Naive thymus-derived CD8-positive, alpha-beta T cell (primary cell): ENCODE measurements at places on chromosomes 7 and 10.

DNA sequence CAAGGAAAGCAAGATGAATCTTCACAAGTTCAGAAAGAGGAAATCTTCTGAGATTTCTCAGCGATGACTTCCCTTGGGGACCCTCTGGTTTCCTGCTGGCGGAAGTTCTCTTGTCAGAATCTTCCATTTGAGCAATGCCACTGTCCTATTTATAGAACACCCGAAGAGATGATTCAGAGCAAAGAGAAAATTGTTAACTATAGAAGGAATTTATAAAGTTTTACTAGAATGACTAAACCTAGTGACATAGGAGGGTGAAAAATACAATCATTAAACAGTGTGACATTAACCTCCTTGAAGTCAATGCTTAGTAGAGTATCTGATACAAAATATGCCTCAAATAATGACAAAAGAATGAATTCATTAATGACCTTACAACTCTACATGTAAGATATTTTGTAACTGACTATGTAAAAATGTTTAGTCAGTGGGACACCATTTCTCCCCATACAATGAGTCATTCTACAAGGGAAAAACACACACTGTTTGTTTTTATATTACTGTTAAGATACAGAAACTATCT, 206.5 kb upstream of the CNTNAP2 start:
- DNase-seq: no peak

DNA sequence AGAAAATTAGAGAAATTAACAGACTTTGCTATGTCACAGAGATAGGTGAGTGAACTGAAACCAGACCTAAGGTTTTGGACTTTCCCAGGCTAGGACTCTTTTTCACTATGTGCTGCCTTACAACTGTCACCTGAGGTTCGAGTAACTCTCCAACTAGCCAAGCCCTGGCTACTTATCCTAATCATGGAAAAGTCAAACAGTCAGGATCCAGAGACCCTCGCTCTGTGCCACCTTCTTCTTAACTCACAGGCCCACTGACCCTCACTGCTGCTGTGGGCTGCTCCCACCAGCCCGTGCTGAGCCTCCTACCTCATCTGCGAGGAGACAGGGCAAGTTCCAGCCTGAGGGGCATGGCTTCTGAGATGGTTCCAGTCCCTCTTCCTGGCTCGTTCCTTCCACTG, 211.4 kb upstream of the KLF14 start:
- DNase-seq: no peak

DNA sequence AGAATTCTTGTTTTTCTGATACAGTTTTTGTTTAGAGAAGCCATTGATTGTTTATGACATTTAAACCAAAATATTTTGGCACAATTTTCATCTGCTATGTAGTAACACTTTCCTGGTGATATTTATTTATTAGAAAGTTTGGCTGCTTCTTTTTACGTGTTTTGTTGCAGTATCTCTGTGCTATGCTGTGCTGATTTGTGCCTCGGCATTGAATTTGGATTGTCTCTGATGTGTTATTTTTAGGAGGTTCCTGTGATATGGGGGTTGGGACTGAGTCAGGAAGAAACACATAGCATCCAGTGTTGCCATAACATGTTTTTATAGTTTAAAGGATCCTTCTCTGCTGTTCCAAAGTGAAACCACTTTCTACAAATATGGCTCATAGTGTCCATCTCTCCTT, 1197.7 kb upstream of the LRRN3 start:
- no peak for DNase-seq

- no peak for DNase-seq
Observed at GRCh38 chr7:8250547-8250946, 11.4 kb downstream of the ICA1 start.

DNA sequence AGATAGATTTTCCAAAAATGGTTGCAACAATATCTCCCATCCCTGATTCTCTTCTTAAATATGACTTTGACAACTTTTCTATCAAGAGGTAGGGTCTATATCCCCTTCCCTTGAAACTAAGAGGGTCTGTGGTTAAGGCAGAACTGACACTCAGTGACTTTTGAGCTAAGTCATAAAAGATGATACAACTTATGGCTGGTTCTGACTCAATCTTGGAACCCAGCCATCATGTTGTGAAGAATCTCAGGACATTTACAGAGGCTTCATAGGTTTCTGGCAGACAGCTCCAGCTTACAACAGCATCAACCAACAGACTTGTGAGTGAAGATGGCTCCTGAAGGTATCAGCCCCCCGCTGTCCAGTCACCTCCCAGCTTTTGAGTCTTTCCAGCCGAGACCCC, 203.5 kb downstream of the RNLS start:
- no peak for DNase-seq

- DNase-seq: peak; percentile 81
Observed at GRCh38 chr10:132571650-132572544, 34.3 kb downstream of the INPP5A start.

- no peak for DNase-seq
Observed at GRCh38 chr10:84353052-84353803, 24.8 kb downstream of the CCSER2 start.

DNA sequence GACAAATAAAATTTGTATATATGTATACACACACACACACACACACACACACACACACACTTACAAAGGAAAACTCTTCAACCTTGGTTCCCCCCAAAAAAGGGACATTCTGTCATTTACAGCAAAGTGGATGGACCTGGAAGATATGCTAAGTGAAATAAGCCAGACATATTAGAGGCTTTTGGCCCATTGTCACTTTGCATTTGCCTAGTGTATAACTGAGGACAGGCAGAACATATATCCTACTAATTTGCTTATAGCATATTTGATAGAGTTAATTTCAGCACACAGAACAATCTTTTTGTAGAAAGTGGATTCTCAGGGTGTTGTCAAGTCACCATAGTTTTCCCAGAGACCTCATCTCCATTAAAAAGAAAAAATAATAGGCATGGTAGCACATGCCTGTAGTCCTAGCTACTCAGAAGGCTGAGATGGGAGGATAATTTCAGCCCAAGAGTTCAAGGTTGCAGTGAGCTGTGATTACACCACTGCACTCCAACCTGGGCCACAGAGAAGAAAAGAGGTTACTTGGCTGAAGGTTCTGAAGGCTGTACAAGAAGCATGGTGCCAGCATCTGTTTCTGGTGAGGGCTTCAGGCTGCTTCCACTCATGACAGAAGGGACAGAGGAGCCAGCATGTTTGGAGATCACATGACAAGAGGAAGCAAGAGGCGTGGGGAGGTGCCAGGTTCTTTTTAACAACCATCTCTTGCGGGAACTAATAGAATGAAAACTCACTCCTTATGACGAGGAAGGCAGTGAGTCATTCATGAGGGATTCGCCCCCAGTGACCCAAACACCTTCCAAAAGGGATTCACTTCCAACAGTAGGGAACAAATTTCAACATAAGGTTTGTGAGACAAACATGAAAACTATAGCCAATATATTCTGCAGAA, 135.6 kb downstream of the TMEM168 start:
- DNase-seq: no peak

- DNase-seq: no peak
Observed at GRCh38 chr7:3712841-3713240, 411.8 kb downstream of the SDK1 start.

GRCh38 chr7:18740579-18740988, 245.0 kb downstream of the HDAC9 start:
- DNase-seq: no peak

GRCh38 chr10:17232276-17232960, 4.4 kb downstream of the VIM start:
- no peak for DNase-seq

GRCh38 chr7:143085109-143085508, 33.0 kb downstream of the OR6V1 start:
- DNase-seq: no peak
